ENCODE measurements at places on chromosomes 7 and 10.

GRCh38 chr7:33562996-33563395 is 342.3 kb upstream of the BMPER start:
- peak; percentile 42 for DNase-seq

DNA sequence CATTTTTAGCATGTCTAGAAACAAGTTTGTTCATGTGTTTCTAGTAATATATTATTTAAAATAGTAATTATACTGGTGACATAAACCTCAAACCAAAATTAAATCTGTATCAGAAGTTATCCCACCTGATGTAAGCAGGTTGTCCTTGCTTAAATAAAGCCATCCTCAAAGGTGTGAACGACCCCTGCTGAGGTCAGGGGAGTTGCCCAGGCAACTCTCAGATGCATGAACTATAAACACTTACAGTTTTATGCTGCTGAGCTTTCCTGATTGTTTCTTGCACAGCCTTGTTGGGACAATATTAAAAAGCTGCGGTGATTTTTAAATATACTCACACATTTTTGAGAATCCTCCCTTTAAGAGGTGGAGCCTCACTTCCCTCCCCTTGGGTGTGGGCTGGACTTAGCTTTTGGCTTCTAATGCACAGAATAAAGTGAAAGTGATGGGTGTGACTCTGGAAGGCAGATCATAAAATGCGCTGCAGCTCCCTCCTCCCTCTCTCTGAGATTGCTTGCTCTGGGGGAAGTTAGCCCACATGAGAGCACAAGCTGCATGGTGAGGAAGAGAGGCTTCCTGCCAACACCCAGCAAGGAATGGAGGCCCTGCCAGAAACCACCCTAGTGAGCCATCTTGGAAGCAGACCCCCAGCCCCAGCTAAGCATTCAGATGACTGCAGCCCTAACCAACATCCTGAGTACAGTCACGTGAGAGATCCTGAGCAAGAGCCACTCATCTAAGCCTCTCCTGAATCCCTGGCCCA is 152.7 kb downstream of the SKIDA1 start:
- DNase-seq = peak; percentile 82

GRCh38 chr10:132697578-132698200 is 88.3 kb downstream of the NKX6-2 start:
- no peak for DNase-seq

DNA sequence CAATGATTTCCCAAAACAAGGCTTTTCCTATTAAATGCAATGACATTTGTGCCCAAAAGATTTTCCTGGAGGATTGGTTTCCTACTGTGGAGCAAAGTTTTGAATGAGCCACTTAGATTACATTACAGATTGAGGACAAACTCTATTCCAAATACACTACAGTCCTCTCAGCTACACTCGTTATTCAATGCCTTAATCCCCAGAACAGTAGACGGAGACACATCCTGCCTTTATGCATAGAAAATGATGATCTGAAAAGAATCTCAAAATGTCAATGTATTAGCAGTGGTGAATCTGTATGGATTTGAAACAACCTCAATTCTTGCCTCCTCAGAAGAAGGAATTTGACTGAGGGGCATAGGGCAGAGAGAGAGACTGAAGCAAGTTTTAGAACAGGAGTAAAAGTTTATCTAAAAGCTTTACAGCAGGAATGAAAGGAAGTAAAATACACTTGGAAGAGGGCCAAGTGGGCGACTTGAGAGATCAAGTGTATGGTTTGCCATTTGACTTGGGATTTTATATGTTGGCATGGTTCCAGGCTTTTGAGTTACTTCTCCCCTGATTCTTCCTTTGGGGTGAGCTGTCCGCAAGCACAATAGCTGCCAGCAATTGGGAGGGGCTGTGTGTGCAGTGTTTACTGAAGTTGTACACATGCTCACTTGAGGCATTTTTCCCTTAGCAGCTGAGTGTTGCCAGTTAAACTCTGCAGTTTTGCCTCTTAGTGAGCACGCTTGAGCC is 891.9 kb upstream of the MBL2 start:
- DNase-seq = no peak

- DNase-seq = no peak
These were observed 578 bp downstream of the HTRA1 start for GRCh38 chr10:122461729-122462532.

- no peak for DNase-seq
These were observed 306.2 kb upstream of the AKR1E2 start for GRCh38 chr10:4519658-4520402.

- DNase-seq = no peak
These were observed 41.1 kb downstream of the INSIG1 start for GRCh38 chr7:155338632-155339320.

All from GM04504 (cell line).